ENCODE measurements at places on chromosomes 5 and 9.

GRCh38 chr5:142984011-142984410, 213.8 kb downstream of the ARHGAP26 start:
- DNase-seq = no peak

GRCh38 chr9:75713335-75713734, 177.1 kb upstream of the PCSK5 start:
- DNase-seq = no peak

DNA sequence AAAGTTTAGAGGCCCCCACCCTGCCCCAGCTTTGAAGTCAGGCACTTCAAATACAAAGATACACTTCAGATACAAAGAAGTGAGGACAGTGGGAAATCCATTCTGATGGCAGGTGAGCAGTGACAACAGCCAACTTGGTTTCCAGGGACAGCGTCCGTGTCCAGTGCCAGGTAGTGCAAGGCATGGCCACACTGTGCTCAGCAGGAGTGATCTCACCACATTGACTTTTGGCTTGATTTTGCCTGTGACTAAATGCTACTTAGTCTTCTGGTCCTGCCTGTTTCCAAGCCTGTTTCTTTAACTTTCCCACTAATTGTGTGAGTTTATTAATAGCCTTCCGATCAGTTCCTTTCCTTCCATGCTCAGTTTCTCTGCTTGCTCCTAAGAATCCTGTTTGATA, 72.6 kb upstream of the PALM2AKAP2 start:
- no peak for DNase-seq

GRCh38 chr9:135241381-135242048, 154.0 kb downstream of the OLFM1 start:
- no peak for DNase-seq

GRCh38 chr9:17531642-17532254, 47.1 kb upstream of the SH3GL2 start:
- DNase-seq = peak; percentile 65

GRCh38 chr5:157106630-157107461, 2.0 kb downstream of the HAVCR2 start:
- no peak for DNase-seq

- DNase-seq = no peak
Observed at GRCh38 chr9:137087409-137087925, 682 bp downstream of the MAN1B1 start.

- DNase-seq = no peak
Observed at GRCh38 chr5:82619097-82619496, 340.9 kb upstream of the RPS23 start.

- DNase-seq = peak; percentile 45
Observed at GRCh38 chr5:176806137-176806536, 4.2 kb upstream of the UNC5A start.

- no peak for DNase-seq
Observed at GRCh38 chr9:136014147-136014923, 53.2 kb upstream of the UBAC1 start.

DNA sequence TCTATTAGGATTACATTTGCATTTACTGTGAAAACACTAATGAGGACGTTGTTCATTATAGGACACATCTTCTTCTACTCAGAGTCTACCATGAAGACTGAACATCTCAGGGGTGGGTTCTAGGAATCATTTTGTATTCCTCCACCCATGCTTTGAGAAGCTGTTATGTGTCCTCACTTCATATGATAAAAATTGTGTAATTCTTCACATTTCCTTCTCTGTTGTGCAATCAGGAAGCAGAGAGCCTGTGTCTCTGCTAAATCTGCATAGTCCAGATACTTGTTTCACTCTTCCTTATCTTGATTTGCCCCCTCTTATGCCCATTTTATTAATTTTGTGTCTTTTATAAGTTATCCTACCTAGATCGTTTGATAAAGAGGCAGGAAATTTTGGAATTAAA, 97.8 kb upstream of the IQGAP2 start:
- peak; percentile 12 for DNase-seq

DNA sequence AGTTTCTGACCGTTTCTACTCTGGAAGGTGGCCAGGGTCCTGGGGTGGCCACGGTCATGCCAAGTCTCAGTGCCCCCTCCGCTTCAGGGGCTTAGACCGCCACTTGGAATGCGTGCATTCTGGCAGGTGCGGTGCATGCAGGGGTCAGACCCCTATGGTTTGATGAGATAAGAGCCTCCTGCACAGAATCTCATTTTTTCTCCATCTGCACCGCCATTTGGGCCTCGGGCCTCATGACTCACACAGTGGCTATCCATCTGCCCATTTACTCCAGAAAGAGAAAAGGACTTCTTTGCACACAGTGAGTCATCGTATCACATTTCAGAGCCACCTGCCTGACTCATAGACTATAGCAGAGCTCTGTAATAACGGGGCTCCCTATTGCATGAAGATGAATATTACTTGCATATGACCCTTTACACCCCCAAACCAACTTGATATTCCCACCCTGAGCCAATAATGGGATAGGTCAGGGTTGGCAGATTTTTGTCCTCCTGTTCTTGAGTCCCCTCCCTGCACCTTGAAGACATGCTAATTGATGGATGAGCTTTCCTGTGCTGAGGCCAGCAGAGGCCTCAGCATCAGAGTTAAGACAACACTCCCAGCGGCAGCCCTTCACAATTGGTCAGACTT, 157.4 kb downstream of the NR3C1 start:
- DNase-seq = peak; percentile 88

DNA sequence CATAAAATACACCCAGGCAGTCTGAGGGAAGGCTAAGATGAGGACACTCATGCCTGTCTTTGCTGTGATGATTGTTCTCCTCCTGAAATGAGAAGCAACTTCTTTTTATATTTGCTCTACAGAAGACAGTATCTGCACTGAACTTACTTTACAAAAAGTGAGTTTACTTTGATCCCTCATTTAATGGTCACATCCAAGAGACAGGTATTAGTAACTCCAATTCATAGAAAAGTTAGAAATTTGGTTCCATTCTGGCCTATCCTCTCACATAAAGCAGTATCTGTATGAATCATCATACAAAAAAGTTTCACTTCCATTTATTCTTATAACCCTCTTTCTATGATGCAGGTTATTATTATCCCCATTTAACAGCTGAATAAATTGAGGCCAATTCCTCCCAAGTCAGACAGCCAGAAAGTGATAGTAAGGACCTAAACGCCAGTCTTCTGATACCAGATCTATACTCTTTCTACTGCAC, 15.2 kb downstream of the TSTD2 start:
- no peak for DNase-seq

DNA sequence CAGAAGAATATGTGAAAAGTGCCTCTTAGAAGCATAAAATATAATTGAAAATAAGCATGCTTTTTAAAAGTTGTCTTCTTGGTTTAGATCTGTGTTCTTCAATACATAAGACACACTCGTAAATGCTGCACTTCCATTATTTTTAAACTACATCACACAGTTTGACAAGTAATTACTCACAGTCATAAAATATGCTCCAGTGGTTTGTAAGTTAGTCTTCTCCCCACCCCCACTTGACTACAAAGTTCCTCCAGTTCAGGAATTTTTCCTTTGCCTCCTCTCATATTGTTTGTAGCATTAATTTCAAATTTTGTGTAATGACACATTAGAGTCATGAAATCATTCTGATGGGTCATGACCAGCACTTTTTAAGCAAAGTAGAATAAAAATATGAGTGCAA, 60.3 kb upstream of the PTGER4 start:
- DNase-seq = no peak

DNA sequence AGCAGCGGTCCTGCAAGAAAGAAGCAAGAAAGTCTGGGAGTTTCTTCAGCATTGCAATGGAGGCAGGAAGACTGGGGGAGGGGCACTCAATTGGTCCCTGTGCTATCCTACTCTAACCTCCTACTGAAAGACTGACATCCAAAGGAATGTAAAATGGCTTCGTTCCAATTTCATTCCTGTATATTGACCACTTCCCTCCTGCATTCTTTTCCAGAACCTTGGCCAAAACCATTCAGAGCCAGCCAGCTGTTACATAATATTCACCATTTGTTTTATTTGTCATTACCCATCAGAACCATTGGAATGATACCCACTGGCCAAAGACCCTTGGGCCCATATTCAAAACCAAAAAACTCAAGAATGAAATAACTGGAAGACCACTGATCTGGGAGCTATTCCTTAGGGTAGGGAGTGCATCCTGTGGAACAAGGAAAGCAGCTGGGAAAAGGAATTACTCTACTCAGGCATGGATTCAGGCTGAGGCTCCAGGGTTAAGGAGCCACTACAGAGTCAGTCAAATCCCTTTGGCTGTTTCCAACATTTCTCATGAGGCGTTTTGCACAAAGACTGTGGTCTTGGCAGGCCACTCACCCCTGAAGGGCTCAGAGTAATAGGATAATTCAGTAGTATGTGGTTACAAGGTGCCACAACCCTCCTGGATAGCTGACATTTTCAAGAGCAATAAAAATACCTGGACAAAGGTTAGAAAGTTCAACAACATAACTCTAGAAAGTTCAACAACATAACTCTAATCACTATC, 148.7 kb upstream of the SLC1A3 start:
- peak; percentile 75 for DNase-seq

DNA sequence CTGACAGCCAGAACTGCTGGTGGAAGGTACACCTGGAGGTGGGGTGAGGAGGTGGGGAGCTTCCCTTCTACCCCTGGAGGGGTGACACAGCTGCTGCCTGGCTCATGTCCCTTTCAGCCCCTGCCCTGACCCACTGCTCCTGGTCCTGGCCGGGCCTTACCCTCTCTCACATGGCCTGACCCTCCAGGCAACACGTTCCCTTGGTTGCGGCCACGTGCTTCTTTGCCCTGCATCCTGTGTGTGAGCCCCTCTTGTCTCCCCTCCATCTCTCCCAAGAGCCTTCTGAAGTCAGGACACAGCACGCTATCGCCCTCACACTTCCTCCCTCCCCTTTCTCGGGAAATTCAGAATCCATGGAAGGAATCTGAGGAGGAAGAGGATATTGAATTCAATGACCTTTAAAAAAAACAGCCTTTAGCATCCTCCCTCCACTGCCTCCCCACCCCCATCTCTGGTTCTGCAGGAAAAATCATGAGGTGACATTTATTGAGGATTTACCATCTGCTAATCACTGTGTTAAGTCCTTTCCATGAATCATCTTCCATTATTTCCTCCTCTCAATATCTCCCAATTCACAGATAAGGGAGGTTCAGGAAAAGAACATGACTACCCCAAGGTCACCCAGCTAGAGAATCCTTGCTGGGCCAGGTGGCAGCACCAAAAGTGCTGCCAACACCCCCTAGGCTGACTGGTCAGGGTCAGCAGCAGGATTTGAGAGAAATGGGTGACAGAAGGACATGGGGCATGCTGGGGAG, 8.3 kb downstream of the AQP3 start:
- DNase-seq = no peak

- no peak for DNase-seq
Observed at GRCh38 chr5:5420251-5420650, 2.2 kb upstream of the ICE1 start.

DNA sequence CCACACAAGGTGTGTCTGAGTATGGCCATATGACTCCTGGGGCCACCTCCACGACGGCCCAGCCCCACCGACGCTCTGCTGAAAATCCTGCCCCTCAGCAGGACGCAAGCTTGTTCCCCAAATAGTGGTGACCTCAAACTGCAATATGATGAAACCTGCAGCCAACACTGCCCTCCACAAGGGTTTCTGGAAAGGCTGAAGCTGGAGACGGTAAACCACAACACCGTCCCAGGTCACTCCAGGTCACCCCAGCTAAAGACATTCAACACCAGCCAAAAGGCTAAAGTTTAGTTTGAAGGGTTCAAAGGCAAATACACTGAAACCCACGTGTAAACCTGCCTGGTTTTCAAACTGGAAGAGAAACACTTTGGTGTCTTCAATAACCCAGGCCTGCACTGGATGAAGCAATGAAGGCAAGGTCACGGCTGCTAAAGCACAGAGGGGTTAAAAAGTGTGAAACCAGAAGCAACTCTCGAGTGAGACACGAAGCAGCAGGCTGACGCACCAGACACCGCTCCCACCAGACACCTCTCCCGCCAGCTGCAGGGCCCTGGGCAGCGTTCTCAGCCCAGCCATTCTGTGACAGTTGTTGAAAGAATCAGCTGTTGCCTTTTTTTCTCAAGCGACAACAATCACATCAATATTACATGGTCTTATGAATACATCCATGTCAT, 1.8 kb upstream of the LHX3 start:
- DNase-seq = no peak

- DNase-seq = no peak
Observed at GRCh38 chr9:115986508-115986907, 167.1 kb upstream of the PAPPA start.

DNA sequence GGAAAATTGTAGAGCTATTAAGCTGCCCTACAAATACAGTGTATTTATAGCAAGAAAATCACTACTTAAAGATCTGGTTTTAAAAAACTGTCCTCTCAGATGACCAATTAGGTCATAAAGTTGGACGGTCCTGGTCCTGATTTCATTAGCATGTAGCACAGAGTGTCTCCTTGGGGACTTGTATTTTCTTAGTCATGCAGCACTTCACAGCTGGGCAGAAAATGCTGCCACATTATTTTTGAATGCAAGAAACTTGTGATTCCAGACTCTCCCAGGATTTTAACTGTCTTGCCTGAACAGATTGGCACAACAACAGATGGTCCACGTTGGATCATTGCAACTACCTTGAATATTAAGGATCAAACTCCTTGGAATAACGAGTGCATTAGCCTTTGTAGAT, 348.1 kb upstream of the SGCD start:
- no peak for DNase-seq

DNA sequence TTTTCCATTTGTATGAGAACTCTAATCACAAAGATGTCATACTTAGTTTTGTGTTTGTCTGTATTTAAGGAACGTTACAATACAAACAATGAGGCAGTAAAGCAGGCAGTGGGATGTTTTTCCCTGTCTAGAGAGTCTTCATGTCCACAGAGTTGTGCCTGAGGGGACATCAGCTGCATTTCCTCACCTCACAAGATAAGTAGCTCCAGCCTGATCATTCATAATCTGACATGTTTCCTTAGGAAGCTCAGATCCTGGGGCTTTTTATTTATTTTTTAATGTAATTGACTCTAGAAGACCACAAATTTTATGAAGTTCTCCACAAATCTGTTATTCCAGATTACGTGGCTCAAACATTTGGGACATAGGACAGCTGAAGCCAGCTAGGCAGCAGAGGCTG, 78.5 kb downstream of the SPTLC1 start:
- no peak for DNase-seq

GRCh38 chr5:90279091-90279490, 130.5 kb downstream of the CETN3 start:
- DNase-seq = no peak

DNA sequence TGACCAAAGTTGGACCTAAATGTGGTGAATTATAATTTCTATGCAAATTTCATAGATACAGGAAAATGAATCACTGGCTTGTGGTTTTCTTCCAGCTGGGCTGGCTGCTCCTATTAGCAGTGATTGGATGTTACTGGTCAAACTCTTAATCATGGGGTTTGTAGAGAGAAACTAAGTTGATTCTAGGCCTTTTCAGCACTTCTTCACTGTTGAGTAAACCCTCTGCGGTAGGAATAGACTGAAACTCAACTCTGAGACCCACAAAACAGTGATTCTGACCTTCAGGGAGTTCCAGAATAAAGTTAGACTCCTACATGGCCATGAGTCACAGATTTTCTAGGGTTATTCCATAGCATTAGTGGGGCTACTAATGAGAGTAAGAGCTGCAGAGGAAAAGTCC, 47.9 kb upstream of the FKTN start:
- DNase-seq = peak; percentile 62

Data from fibroblast of pulmonary artery (primary cell).